ENCODE measurements at places on chromosomes 3 and 15.

GRCh38 chr3:13213911-13214846 lies 140.9 kb upstream of the IQSEC1 start:
- DNase-seq: no peak

- DNase-seq: no peak
Measured at GRCh38 chr3:45554006-45554666, 40.4 kb upstream of the LIMD1 start.

- no peak for DNase-seq
Measured at GRCh38 chr3:24344784-24345439, 149.7 kb downstream of the THRB start.

- no peak for DNase-seq
Measured at GRCh38 chr15:41546851-41547786, 3.1 kb upstream of the RPAP1 start.

GRCh38 chr3:162354356-162354755 lies 857.7 kb downstream of the OTOL1 start:
- DNase-seq: no peak

DNA sequence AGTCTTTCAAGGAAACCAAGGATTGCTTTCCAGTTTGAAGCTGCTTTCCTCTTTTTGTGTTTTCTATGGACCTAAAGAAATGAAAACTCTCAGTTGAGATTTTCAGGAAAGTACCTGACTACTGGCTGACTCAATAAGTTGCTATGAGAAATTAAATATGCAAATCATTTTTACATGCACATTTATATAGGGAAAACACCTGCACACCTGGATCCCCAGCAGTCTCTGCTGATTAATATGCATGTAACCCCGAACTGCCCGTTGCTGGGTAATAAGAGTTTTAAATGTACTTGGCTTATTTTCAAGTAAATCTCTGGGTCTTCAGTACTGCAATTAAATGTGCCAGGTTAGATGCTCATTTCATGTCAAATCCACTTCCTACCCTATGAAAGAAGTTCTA lies 77.2 kb downstream of the KBTBD8 start:
- no peak for DNase-seq

GRCh38 chr3:137008131-137008530 lies 50.3 kb downstream of the IL20RB start:
- DNase-seq: no peak

DNA sequence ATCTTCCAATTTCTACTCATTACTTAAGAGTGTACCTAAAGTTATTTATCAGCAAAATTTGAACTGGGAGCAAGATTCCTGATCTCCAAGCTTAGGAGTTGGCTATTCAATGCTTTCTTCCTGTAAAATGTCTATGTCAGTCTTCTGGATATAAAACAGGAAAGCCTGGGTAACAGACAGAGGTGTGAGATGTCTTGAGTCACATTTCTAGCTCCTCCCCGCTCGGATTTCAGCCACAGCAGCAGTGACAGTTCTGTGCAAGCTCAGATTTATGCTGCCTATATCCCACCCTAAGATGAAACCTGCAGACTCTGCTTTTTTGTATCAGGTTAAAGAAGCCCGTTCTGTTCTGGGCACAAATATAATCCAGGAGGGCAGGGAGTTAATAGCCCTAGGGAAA lies 2.1 kb upstream of the ARMC8 start:
- no peak for DNase-seq

GRCh38 chr3:128698211-128699047 lies 27.6 kb upstream of the RAB7A start:
- DNase-seq: no peak

DNA sequence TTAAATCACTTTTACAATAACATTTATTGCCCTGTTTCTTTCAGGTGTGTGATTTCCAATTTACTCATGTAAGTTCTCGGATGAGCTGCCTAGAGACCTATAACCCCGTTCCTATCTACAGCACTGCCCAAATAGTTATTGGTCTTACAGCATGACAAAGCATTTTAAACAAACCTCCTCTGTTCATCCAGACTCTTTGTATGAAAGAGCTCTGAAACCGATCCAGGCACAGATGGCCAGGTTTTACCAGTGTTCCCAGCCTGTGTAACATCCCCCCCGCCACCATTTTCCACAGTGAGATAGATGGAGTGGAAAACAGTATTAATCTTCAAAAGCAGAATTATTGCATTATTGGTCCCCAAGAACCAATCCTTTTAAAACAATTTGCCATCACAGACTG lies 59.0 kb upstream of the SPTSSB start:
- DNase-seq: no peak

DNA sequence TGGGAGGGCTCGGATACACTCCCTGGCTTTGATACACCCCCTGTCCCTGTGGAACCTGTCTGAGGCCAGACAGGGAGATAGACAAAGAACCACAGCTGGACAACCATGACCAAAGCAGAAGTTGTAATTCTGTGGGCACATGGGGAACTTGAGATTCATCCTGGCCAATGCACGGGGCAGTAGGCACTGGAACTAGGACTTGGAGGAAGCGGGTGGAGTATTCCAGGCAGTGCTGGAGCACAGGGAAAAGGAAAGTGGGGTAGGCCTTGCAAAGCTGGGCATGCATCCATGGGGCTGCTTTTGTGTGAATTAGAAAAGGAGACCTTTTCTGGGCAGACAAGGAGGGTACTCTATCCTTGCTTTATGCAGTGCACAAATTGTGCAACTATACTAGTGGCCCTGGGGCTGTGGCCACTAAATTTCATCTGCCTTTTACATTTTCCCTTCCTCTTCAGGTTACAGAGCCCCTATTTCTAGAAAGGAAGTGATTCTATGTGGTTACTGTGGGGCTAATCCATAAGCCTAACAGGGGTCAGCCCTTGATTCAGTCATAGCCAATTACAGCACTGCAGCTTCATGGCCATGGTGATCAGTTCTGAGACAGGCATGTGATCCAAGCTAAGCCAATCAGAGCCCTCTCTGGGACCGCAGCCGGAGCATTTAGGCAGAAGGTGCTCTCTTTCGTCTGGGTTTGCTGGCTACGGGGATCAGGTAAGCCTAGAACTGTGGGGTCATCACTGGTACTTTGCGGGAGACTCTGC lies 21.0 kb downstream of the CRABP1 start:
- no peak for DNase-seq

Data from stimulated activated CD8-positive, alpha-beta memory T cell treated with anti-CD3 and anti-CD28 coated beads, Interleukin-7, amount 100 ng/mL, for 1 hour (primary cell).